DMS79 treated with DMSO at 0.1 percent for 48 hours (cell line): ENCODE measurements at places on chromosomes 5 and 9.

- DNase-seq, result no peak
Observed at GRCh38 chr5:119515192-119515591, 62.9 kb downstream of the HSD17B4 start.

- DNase-seq, result no peak
Observed at GRCh38 chr5:98175474-98175873, 598.0 kb upstream of the RGMB start.

- DNase-seq, result no peak
Observed at GRCh38 chr9:100445903-100446549, 19.1 kb downstream of the MSANTD3 start.

- DNase-seq, result no peak
Observed at GRCh38 chr9:122004589-122004988, 88.5 kb downstream of the TTLL11 start.

DNA sequence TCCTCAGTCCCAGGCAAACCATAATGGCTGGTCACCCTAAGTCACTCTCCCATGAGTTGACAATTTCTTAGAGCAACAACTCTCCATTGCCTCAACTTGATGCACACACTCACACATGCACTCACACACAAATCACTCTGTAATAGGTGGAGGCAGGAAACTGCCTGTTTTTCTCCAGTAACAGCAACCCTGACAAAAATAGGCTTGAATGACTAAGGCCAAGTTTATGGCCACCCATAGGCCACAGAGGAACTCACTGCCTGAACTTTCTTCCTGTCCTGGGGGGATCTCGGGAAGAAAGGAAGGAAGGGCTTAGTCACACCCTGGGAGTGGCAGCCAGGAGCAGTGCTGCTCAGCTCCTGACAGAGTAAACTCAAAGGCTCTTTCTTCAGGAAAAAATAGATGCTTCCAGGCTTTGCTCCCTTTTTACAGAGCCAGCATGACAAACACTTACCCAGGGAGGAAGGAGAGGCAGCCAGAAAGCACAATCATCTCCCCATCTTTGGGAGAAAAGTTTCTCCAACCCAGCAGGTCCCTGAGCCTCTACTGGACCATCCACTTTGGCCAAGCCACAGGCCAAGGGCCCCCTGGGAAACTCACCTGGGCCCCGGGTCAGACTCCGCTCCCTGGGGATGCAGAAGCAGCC, 368 bp downstream of the SH3TC2 start:
- DNase-seq, result no peak

GRCh38 chr5:178249191-178249989, 16.8 kb upstream of the PHYKPL start:
- DNase-seq, result peak; percentile 29

- no peak for DNase-seq
Observed at GRCh38 chr9:25813478-25813877, 135.2 kb upstream of the TUSC1 start.

DNA sequence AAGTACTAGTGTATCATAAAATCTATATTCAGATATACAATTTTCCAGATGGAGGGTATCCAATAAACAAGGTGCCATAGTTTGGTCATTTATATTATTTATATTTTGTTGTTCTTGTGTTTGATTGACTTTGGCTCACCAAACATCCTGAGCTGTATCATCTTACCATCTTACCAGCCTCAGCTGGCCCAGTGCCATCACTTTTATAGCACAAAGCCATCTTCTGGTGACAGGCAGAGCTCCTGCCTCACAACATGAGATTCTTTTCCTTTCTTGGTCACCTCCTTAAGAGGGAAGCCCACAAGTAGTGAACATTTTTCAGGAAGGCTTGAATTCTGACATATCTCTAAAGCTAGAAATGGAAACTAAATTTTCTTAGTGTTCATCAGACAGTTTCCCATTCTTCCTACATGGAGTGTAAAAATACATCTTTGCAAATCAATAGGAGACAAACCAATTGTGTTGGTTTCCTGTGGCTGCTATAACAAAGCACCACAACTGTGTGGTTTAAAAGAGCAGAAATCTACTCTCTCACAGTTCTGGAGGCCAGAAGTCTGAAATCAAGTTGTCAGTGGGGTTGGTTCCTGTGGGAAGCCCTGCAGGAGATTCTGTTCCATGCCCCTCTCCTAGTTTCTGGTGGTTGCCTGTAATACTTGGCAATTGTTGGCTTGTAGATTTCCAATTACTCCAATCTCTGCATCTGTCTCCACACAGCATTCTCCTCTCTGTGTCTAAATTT, 341.8 kb downstream of the MAN2A1 start:
- DNase-seq, result peak; percentile 19

DNA sequence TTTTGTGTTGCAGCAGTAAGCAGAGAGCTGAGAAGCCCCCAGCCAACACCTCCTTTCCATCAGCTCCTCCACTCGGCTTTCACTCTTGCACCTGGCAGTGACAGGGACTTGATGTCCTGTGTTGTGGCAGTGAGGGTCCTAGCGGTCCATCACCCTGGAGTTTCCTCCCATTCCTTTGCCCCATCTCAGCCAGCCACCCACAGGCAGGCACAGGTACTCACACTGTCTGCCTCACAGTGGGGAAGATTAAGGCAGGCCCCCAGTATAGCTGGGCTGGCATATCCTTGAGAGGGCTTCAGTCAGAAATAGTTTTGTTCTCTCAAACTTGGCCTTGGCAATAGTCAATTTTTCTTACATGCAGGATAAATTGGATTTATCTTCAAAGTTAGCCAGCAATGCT, 362.7 kb downstream of the GADD45G start:
- no peak for DNase-seq

- no peak for DNase-seq
Observed at GRCh38 chr5:26518065-26518464, 520.3 kb downstream of the CDH9 start.

DNA sequence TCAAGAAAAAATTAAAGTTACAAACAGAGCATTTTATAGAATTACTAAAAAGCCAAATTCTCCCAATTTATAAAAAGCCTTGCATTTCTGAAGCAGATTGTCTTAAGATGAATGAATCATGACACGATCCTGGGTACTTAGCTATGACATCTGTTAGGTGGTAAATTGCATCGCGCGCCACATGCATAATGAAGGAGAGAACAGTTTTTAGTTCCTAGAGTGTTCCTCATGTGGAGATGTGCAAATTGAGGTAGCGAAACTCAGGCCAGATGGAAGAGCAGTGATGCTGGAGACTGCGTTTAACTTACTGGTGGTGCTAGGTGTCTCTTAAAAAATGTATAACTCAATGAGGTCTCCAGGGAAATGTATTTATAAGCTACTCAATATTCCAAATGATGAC, 516.1 kb downstream of the EFNA5 start:
- no peak for DNase-seq

DNA sequence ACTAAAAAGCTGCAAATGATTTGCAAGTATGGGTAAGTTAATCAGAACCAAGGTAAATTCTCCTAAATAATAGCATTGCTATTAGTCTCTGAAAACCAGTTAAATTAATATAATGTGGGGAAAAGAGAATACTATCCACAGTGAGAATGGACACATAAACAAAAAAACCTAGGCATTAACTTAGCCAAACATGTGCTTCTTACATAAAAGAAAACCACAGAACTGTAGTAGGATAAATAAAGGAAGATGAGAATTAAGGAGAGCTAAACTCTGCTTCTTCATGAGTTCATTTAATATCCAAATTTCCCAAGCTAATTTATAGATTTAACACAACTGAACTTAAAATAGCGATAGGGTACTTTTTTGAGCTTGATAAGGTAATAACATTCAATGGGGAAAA, 31.8 kb downstream of the ABCA1 start:
- DNase-seq, result no peak

- DNase-seq, result peak; percentile 86
Observed at GRCh38 chr5:151469992-151470391, 22.6 kb downstream of the SLC36A1 start.

DNA sequence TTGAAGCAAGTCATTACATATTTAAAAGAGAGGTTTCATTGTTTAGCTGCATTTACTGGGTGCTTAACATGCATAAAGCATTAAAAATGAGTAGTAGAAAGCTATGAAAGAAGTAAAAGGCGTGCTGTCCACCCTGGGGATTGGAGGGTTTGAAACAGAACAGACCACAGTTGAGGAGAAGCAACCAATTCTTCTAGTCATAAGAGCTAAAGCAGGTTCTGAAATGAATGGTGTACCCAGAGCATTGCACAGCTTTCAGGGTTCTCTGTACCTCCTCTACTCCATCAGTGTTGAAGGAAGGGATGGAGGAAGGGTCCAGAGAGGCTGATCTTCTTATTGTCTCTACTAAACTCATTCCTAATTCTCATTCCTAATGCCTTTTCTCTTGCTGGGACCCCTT, 68.9 kb downstream of the SH3RF2 start:
- no peak for DNase-seq

- DNase-seq, result no peak
Observed at GRCh38 chr9:35380039-35380438, 109.9 kb upstream of the RUSC2 start.

DNA sequence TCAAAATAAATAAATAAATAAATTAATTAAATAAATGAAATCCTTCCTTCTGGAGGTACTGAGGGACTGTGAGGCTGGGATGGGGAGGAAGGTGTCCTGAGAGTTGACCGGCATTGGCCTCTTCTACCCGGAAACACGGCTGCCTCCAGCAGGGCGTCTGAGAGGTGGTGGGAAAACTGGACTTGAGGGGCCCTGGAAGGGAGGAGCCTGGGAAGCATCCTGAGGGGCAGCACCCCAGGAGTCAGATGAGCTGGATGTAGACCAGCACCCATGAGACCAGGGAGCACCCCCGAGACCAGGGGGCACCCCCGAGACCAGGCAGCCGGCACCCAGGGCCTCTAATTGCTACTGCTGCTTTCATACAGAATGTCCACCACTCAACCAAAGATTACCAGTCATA, 8.8 kb upstream of the NSMF start:
- no peak for DNase-seq

DNA sequence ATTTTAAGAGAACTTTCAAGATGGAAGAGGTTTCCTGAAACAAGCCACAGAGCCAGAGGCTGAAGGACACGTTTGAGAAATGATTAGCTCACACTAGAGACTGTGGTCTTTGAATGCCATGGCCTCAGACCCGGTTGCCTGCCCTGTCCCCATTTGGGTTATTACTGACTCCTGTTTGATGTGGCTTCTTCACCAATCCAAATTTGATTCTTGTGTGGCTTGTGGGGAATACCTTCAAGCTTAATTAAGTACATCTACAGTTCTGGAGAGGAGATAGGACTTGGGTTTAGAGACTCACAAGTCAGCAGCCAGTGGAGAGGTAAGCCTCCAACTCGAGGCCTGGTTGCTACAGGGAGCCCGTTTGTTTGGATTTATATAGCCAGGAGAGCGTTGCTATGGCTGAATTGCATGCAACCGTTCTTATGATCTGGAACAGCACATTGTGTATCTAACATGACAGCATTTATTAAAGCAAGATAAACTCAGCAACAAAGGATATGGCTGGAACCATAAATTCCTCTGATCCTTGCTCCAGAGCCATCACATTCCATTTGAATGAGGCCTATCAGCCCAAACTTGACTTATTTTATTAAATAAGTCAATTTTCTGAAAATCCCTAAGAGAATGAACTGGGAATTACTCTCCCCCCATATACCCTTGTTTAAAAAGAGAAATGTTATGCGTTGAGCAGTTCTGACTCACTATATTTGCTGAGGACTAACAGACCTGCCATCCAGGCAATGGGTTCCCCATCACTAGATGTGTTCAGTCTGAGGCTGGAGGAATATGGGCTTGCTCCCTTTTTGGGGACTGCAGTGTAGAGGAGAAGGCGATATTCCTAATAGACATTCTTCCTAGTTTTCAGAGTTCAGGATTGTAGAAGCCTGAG, 88.4 kb upstream of the TNFSF8 start:
- DNase-seq, result no peak

- DNase-seq, result no peak
Observed at GRCh38 chr5:165630261-165630778, 2124.9 kb downstream of the MAT2B start.

DNA sequence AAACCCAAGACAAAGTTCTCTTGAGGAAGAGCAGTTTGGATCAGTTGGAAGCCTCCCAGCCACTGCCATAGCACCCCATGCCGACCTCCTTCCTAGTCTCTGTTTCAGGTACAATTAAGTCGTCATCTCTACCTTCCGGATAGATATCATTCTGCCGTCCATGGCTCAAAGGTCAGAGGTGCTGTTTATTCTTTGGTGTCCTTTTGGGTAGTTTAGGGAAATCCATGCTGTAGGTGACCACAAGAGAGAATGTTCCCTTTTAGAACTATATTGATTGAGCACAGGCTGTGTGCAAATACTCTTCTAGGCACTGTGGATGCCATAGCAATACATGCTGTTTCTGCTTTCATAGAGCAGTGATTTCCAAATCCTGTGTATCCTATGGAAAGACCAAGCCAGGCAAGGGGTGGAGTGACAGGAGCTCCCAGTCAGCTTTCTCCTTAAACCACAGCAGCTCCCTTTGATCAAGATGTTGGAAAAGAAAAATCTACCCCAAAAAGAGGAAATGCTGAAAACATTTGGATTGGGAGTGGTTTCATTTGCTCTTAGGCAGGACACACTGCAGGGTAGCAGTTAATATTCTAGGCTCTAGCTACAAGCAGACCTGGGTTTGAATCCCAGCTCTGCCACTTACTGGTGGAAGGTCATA, 127.9 kb downstream of the PALM2AKAP2 start:
- DNase-seq, result no peak

- peak; percentile 33 for DNase-seq
Observed at GRCh38 chr9:122265149-122265915, 650 bp downstream of the MRRF start.

DNA sequence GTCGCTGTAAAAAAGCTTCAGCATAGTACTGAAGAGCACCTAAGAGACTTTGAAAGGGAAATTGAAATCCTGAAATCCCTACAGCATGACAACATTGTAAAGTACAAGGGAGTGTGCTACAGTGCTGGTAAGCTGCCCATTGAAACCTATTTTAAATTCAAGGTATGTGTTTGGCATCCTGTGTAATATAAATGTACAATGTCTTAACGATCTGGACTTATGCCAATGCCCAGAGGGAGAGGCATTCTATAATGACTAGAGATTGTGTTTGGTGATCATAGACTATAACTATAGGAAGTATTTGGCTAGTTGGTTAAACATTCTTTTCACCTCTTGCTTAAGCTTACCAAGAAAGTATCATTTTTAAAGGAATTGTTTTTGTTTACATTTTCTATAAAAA, 95.7 kb downstream of the INSL6 start:
- no peak for DNase-seq

GRCh38 chr5:69230181-69230580, 4.5 kb upstream of the CDK7 start:
- DNase-seq, result no peak

- DNase-seq, result peak; percentile 95
Observed at GRCh38 chr9:113343732-113344231, 3.7 kb upstream of the WDR31 start.

- no peak for DNase-seq
Observed at GRCh38 chr9:132351404-132352045, 3.3 kb downstream of the SETX start.
